ENCODE measurements at places on chromosomes 13 and 19. TPM values are rescaled to one million over a fixed set of nuclear protein-coding genes. Genes with fewer than 3 reads are reported as not detected.

The NALCN gene
- 16.2 TPM for total RNA-seq

The KIR2DL4 gene
- not detected for total RNA-seq

DNA sequence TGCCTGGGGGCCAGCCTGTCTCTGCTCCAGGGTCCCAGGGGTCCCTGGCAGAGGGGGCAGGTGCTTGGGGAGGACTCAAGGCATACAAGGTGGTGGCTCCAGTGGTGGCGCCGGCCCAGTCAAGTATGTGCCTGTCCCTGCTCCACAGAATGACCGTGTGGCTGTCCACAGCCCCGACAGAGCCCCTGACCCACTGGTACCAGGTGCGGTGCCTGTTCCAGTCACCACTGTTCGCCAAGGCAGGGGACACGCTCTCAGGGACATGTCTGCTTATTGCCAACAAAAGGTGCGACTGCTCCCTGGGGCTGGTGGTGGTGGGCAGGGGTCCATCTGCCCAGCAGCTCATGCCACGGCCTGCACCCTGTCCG is 8.2 kb downstream of the YIPF2 start:
- DNase-seq = no peak

GRCh38 chr19:958967-959855 is 24.9 kb upstream of the WDR18 start:
- no peak for DNase-seq

GRCh38 chr13:29955137-29955650 is 104.8 kb upstream of the UBL3 start:
- DNase-seq = no peak

DNA sequence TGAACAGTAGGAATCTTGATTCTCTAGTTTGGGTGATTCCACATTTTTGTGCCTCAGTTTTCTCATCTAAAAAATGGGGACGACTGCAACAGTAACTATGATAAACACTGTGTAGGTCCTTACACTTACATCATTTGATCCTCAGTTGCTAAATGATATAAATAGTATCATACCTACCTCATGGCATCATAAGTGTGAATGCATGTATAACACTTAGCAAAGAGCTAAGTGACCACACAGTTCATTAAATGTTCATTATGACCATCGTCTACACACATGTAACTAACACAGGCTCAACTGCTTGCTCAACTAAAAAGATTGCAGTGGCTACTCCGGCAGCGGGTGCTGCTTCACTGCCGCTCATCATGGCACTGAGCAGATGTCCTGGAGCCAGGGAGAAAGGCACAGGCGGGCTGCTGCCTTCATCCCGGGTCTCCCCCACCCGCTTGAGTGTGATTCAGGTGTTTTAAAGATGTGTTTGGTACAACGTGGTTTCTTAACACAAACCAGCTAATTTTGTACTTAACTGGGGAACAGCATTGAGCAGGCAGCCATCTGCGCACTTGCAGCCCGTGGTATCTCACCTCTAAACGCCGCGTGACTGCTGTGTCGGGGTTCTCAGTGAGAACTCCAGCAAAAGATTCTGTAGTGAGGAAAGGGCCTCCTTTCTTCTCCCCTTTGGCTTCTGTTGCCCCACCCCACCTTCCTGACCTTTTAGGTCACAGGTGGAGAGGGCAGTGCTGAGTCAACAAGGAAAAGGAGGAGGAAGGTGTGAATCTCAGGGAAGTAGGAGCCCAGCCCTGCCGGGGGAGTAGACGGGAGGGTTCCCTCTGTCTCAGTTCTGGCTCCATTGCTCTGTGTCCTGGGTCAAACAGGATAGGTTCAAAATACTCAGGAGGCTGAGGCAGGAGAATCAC is 11.7 kb upstream of the ACTN4 start:
- no peak for DNase-seq

All from aorta (tissue), 5 donors.